ENCODE measurements at places on chromosomes 2 and 18.
A peak's percentile ranks its signal among the peaks of the same experiment; 100 is the strongest.

DNA sequence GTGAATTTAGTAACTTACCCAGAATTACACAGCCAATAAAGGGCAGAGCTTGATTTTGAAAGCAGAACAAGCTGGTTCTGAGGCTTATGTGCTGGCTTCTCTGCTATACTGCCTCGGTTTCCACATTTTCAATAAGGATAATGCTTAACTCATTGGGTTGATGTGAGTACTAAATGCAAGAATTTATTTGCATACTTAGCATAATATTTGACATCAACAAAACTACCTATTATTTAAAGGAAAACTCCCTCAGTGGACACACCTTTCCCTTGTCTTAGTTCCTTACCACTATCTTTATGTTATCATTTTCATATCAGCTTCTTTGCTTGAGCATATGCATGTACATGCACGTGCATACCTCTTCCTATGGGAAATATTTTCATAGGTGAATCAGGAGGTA is 3.0 kb upstream of the TGFA start:
- no peak for DNase-seq

DNA sequence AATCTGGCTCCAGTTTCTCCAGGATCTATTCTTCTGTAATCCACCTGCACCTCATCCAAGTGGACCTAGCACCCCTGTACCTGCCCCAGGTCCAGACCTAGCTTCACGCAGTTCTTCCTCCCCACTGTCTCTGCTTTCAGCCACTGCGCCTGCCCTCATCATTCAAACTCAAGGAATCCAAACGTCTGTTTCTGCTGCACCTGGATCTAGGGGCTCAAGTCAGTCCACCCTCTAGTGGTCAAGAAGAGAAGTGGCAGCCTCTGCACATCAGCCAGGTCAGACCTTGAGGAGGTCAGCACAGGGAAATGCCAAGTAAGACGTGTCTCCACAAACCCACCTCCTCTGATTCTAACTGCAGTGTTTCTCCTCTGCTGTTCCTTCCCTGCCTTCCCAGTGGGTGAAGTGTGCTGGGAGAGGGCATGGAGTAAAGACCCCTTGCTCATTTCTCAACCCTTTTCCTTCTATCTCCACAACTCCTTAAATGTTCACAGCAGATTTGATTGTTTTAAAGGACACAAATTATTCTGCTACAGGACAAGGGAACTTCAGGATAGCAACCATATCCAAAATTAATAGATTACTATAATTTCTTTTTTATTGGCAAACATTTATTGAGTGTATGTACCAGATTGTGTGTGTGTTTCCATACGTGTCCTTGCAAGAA is 8.6 kb upstream of the RNF152 start:
- DNase-seq = peak; percentile 54

DNA sequence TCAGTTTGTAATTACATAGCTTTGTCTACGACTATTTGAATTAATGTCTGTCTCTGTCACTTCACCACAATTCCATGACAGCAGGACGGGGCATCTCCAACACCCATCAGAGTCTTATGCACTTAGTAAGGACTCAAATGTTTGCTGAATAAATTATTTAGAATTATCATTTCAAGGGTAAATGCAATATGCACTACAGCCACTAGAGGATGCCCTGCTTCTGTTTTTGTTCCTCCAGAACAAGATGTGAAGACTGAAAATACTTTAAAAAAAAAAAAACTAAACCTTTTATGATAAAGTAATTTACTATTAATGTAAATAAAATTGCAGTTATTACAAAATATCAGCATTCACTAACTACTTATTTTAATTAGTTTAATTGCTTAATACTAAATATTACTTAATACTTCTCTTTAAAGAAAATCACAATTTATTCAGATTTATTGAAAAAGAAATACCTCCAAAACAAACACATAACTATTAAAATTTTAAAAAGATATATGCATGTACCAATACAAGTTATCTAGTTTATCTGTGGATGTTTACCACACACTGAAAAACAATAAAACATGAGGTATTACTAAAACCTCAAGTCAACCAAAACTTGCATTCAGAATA is 3.2 kb downstream of the PIGN start:
- DNase-seq = peak; percentile 77

- no peak for DNase-seq
Observed at GRCh38 chr2:63066265-63066664, 15.6 kb downstream of the OTX1 start.

- no peak for DNase-seq
Observed at GRCh38 chr2:230016844-230017243, 51.9 kb downstream of the SLC16A14 start.

All from fibroblast of lung (primary cell).